ENCODE measurements at places on chromosomes 7 and 10. TPM values are rescaled to one million over a fixed set of nuclear protein-coding genes. Genes with fewer than 3 reads are reported as not detected.
A peak's percentile ranks its signal among the peaks of the same experiment; 100 is the strongest.

DNA sequence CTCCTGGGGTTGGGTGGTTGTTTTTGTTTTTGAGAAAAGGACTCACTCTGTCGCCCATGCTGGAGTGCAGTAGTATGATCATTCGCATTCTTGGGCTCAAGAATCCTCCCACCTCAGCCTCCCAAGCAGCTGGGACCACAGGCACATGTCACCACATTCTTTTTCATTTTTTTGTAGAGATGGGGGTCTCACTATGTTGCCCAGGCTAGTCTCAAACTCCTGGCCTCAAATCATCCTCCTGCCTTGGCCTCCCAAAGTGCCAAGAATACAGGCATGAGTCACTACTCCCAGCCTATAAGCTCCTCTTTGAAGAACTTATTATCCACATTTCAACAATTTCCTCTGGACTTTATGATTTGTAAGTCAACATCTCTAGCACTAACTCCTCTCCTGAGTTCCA, 102.7 kb downstream of the KMT2C start:
- no peak for DNase-seq

DNA sequence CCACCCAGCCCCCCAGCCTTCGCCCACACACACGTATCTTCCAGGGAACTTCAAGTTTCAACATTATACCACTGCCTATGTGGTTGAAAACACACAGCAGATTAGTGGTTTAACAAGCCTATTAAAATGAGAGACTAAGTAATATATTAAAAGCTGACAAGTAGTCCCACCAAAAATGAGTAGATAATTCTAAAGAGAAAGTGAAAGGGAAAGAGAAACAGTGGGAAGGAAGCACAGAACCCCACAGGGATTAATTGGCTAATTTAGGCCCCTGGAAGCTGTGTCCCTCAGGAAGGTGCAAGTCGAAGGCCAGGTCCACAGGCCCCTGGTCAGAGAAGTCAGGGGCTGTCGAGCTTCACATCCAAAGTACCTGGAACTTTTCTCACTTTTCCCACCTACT, 210.5 kb upstream of the YAE1 start:
- DNase-seq = no peak

Gene DBNL
- total RNA-seq = 97.5 TPM

DNA sequence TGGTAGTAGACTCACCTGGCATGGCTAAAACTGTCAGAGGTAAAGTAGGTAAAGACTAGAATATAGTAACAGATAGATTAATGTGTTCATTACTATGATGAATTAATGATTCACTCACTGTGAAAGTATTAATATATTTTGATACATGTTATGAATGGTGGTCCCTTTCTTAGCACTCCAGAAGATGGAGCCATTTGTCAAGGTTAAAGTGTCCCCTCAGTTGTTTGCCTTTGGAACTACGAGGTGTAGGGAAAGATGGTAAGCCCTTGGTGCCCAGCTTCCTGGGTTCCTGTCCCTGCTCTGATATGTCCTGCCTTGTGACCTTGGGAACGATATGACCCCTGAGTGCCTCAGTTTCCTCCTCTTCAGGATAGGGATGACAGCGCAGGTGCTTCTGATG, 49.4 kb downstream of the HTRA1 start:
- DNase-seq = no peak

Gene AKR1C3
- total RNA-seq = 238 TPM

DNA sequence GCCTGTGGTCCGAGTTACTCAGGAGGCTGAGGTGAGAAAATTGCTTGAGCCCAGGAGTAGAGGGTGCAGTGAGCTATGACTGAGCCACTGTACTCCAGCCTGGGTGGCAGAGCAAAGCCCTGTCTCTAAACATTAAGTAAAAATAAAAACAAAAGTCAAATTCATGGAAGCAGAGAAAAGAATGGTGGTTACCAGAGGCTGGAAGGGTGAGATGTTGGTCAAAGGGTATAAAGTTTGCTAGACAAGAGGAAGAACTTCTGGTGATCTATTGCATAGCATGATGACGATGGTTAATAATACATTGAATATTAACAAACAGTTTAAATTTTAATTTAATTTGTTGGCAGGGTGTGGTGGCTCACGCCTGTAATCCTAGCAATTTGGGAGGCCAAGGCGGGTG, 68.1 kb downstream of the CRPPA start:
- no peak for DNase-seq

GRCh38 chr10:29304264-29304994, 15.6 kb downstream of the LYZL1 start:
- peak; percentile 81 for DNase-seq

DNA sequence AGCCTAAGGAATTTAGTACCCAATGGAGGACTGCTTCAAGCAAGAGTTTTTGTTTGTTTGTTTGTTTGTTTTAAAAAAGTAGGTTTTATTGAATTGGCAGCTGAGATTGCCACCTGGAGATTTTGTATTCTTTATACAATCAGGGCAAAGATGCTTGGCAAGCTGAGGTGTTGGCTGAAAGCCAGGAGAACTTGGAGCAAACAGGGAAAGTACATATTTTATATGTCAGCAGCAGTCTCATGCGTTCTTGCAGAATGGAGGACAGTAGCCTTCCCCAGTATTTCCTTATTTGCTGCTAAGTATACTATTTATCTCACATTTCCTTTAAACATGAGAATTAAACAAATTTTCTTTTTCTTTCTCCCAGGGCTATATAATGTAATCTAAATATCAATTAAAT, 22.6 kb upstream of the ICA1 start:
- no peak for DNase-seq

GRCh38 chr10:92690211-92690914, 608 bp downstream of the HHEX start:
- DNase-seq = peak; percentile 96

GRCh38 chr10:97573021-97573420, 442 bp downstream of the ANKRD2 start:
- DNase-seq = peak; percentile 73

Gene HMX3
- not detected for total RNA-seq

Gene CCL26
- 1.5 TPM for total RNA-seq

- DNase-seq = no peak
Measured at GRCh38 chr7:20927976-20928375, 141.3 kb upstream of the SP8 start.

Gene EPO
- not detected for total RNA-seq

DNA sequence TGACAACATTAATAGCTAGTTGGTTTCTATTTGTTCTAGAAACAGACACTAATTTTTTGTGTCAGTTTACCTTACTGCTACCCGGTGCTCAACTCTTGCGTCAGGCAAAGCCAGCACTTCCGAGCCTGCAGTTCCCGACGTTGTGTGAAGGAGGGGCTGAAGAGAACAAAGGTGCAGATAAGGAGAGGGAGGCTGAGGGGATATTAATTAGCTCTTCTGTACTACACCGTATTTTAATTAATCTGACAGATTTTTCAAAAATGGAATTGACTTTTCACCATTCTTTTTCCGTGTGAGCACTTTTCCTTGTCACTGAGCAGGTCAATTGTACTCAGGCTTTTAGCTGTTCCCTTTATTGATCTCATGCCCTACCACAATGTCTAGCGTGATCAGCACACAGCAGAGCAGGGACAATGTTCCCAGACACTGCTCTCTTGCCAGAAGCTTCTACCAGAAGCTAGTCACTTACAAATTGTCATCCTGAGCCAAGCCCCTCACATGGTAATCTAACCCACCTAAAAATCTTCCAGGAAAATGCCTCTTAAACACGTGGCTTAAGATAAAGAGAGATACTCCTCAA, 650.5 kb upstream of the MKI67 start:
- no peak for DNase-seq

Gene PTPRZ1
- under 0.01 TPM for total RNA-seq

Gene CPEB3
- 1.2 TPM for total RNA-seq

- DNase-seq = no peak
Measured at GRCh38 chr7:11141541-11141940, 167.9 kb downstream of the PHF14 start.

Gene ADCY1
- total RNA-seq = 0.59 TPM

DNA sequence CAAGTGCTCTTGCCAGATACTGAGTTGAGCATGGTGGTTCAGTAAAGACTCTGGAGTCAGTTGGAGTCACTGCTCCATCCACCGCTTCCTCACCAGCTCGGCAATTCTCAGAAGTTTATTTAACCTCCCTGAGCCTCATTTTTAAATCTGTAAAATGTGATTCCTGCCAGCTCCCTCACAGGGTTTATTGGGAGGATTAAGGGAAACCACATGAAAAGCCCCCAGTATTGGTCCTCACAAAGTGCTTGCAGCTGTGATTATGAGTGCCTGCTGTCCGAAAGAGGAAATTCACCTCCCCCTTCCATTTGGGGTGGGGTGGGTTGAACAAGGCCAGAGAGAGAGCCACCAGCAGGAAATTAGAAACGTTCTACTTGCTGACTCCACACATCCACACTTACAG, 99.0 kb downstream of the AOAH start:
- DNase-seq = no peak

DNA sequence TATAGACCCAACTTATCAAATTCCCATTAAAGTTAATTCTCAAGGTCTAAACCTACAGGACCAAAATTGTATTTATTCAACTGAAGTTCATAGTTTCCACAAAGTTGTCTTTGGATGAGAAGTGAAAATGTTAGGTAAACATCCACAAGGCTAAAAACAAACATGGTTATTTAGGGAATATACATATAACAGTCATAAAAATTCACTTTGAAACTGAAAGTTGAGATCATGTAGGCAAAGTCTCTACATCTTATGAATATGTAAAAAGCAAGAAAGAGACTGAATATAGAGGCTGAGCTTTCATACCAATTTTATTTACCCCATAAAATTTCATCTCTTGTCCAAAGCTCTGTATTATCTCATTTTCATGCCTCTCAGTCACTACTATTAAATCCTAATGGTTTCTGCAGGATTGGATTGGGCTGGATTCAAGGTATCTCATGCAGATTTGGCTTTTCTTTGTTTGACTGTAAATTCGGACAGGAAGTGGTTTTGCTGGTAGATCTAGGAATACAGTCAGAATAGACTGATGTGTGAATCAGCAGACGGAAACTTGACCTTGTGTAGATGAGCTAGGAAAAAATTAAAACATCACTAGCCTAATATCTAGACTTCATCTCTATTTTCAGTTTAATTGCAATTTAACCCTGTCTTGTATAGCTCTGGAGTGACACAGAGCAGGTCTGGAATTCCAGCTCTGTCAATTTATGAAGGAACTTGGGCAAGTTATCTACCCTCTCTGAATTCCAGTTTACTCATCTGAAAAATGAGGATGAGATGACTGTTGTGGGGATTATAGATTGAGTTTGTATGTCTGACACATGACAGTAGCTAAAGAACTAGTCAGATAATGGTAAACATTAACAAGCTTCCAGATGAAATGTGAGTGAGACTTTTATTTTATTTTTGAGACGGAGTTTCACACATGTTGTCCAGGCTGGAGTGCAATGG, 27.3 kb upstream of the SKAP2 start:
- no peak for DNase-seq

Gene TLX1
- not detected for total RNA-seq

All from osteoblast (primary cell).